ENCODE measurements at places on chromosomes 6 and 20.
A peak's percentile ranks its signal among the peaks of the same experiment; 100 is the strongest.

DNA sequence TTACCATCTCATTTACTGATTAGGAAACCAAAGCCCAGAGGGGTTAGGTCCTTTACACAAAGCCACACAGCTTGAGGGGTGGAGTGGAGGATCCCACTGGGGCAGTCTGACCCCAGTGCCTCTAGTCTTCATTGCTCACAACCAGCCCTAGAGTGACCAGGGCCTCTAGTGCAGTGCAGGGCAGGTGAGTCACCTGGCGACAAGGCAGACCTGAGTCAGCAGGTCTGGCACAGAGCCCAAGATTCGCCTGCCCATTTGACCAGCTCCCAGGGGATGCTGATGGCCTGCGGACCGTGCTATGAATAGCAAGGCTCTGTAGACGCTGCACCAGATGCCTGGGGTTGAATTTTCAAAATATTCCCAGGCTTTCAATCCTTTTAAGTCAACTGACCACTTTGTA lies 29.9 kb downstream of the CDH26 start:
- DNase-seq: no peak

DNA sequence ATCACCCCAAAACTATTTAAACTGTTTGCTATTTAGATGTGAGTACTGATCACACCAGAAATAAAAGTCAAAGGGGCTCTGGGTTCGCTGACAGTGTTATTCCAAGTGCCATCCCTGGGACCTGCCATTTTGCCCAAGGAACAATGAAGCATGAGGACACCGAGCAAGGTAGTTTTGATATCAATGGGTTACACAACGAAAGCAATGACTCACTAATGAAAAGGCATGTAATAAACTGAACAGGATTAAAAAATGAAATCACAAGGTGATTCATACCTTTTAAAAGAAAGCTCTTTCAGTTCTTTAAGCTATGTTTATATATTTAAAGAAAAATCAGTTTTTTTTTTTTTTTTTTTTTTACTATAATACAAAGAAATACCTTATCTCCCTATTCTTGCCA lies 102.0 kb downstream of the HS3ST5 start:
- DNase-seq: no peak

DNA sequence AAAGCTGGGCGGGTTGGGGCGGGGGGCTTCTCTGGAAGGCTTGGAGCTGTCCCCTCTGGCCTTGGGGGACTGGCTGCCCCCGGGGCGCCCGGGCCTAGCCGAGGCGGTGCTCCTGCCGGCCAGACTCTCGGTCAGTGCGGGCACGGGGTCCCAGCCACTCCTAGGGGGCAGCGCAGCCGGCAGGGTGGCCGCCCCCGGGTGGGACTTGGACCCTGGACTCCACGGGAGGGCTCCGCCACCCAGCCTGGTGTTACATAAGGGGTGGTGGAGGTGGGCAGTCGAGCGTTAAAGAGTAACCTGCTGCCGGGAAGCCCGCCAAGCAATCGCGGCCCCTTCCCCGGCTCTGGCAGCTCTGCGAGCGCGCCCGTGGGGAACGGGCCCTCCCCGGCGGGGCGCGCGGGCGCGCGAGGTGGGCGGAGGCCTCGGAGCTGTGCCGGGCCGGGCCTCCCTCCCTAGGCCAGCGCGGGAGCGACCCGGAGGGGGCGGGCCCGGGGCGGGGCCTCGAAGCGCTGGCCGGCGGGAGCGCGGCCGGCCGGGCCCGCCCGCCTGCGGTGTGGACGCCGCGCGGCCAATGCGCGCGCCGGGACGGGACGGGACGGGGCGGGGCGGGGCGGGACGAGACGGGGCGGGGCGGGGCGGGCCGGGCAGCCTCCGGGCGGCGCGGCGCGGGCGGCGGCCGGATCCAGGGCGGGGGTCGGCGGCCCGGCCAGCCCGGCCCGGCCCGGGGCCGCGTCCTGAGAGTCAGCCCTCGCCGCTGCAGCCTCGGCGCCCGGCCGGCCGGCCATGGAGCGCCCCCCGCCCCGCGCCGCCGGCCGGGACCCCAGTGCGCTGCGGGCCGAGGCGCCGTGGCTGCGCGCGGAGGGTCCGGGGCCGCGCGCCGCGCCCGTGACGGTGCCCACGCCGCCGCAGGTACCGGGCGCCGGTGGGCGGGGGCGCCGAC lies at the start of gene SLC2A4RG:
Gene SLC2A4RG (plus strand): TSS at position 647 of the 940 bp plus-strand sequence. CDS start 137 bp downstream, at position 784.
- peak; percentile 75 for DNase-seq

DNA sequence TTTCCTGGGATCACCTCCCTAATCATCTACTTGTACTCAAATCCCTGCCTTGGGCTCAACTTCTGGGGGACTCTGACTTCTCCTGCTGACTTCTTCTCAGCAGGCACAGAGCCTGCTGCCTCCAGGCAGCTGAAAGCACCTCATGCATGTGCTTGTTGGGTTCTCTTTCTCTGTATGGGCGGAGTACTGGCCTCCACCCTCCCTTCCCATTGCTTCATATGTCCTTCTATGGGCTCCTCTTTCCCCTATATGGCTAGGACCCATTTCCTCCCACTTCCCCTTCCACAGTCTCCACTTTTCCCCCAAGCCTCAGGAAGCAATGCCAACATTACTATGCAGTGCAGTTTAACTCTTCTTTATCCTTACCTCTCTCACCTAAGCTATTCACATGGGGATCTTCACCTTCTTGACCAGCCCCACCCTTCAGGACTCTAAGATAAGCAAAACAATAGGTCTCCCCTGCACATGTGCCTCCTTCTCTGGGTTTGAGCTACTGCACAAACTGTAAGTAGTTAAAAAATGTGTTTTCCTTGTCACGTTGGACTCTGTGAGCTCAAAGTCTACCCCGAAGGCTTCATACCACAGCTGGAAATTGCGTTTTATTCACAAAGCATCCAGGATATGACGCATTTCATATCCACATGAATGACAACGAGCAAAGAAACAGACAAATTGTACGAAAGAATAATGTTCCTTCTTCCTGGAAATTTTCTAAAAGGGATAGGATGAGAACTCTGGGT lies 93.7 kb downstream of the CDS2 start:
- no peak for DNase-seq

DNA sequence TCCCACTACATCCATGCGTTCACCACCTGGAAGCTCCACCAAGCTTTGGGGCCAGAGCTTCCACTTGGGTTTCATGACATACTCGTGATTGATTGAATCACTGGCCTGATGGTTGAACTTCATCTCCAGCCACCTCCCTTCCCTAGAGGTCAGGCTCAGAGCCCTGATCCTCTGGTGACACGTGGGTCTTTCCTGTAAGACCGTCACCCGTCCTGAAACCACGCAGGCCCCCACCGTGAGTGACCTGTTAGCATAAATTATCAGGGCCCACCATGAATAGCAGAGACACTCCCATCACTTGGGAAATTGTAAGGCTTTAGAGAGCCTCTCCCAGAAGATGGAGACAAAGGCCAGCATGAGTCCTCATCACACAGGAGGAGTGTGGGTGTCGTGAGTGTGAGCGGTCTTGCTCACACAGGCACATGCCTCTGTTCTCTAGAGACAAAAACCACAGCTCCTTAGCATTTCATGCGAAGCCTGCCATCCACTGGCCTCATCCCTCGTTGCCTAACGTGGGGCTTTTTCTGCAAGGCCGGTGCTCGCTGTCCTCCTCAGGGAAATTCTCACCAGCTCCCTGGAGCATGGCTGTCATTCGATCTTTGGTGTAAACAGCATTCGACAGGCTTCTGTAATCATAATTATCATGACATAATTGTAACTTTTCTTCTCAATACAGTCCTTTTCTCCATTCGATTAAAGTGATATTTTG lies 65.1 kb upstream of the DUSP22 start:
- DNase-seq: no peak

GRCh38 chr6:146753306-146753705 lies 154.5 kb downstream of the ADGB start:
- DNase-seq: no peak

DNA sequence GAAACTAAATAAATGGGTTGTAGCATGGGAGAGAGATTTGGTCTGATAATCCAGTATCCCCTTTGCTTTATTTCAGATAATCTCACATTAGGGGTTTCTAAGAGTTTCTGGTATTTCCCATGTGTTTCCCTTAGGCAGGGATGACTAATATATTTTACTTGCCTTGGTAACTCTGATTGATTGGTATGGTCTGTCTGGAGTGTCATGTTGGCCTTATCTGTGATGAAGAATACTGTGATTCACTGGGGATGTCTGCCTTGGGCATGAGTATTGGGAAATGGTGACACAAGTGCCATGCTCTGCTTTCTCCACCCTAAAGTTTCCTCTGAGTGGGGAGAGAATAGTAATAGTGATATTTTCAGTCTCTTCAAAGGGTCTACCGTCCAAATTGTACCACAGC lies 10.1 kb downstream of the SLC22A2 start:
- no peak for DNase-seq

GRCh38 chr20:39800548-39800947 lies 838.4 kb downstream of the DHX35 start:
- DNase-seq: no peak

GRCh38 chr6:65161661-65162060 lies 545.4 kb downstream of the EYS start:
- no peak for DNase-seq

- no peak for DNase-seq
Observed at GRCh38 chr6:40918040-40918651, 120.9 kb downstream of the UNC5CL start.

DNA sequence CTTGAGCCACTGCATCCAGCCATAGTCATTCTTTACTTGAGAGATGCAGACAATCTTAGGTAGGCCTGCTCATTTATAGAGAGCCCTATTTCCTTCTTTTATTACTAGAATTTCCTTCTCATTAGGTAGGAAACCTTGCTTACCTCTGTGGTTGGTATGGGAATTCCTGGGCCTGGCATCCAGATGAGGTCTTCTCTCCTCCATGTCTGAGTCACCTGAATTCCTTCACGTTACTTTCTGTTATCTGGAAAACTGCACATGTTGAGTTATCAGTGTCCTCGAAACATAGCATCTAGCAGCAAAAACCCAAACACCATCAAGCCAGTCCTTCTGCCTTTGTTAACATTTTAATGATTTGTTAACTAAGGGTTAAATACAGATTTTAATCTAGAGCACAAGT lies 2.2 kb downstream of the ZNFX1 start:
- no peak for DNase-seq

DNA sequence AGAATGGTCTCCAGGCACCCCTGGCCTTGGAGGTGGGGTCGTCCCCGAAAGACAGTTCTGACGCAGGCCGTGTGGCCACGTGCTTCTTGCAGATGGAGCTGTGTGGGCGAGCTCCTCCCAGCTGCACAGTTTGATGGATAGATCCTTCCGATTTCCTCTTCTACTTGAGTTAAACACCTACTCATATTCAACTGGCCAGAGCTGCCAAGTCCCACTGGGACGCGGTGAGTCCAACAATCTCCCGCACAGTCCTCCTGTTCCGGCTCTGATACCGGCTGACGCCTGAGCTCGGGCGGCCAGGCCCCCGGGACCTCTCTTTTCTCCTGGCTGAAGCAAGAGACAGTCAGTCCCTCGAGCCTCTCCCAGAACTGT lies 57.9 kb upstream of the DACT2 start:
- DNase-seq: no peak

DNA sequence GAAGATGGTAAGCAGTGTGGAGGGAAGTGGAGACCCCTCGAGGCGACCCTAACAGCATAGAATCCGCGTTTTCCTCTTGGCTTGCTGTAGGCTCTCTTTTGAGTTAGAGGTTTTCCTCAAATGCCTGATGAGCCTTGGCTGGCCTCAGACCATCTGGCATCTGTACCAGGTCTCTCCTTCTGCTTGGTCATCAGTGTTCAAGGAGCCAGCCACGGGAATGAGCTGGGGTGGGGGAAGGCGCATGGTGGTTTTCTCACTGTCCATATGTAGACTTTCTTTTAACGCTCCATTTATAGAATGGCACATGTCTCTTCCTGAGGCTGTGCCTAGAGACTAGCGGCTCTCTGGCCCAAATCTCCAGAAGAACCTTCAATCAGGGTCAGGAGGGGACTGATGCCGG lies 8.1 kb upstream of the GUCA1A start:
- DNase-seq: no peak

DNA sequence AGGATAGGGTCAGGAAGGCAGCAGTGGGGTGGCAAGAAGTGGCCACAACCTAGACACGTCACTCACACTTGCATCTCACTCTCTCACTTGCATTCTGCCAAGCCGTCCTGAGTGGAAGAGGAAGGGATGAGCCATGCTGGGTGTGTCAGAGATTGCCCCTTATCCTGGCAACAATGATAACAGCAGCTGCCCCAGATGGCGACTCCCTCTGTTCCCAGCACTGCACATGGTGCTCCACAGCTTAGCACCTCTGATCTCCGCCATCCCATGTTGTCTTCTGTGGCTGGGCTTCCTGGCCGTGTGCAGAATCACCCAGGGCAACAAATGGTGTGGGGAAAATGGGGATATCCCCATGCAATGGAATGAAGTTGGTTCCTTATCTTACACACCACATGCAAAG lies 11.1 kb downstream of the KCNB1 start:
- DNase-seq: no peak

- DNase-seq: no peak
Observed at GRCh38 chr6:113625850-113626249, 231.3 kb upstream of the MARCKS start.

- no peak for DNase-seq
Observed at GRCh38 chr6:117072134-117072533, 193.2 kb upstream of the VGLL2 start.

- DNase-seq: no peak
Observed at GRCh38 chr6:88143421-88144157, 22.6 kb downstream of the CNR1 start.

DNA sequence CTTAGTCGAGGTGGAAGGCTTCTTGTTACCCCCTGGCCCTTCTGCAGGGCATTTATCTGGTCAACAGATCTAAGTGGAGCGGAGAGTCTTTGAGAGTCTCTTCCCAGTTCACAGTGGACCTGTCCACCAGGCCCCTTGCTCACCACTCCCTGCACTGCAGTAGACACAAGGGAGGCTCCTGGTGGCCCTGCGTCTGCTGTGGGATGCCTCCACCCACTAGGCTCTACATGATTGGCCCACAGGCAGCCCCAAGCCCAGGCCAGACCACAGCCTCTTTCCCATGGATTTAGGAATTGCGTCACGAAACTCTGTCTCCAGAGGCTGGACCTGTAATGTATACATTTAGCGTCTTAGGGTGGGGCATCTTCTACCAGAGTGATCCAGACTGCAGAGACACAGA lies 28.4 kb downstream of the TBC1D7 start:
- no peak for DNase-seq

DNA sequence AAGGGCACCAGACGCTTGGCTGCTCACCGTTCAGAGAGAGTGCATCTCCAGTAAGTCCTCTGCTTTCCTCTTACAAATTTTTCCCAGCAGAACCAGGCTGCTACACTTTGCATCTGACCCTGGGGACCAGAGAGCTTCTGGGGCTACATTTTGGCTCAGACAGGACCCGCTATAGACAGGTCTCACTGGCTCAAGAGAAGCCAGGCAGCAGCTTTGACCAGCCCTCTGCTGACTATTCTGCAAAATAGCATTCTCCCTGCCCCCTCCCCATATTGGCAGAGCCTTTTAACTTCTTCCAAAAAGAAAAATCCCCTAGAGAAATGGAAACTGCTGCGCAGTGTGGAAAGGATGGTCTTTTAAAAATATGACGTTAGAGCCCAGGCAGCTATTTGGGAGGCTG lies 37.2 kb downstream of the CPXM1 start:
- DNase-seq: no peak

- no peak for DNase-seq
Observed at GRCh38 chr6:166502453-166502852, 84.0 kb downstream of the RAMACL start.
